ENCODE measurements at places on chromosomes 6 and 20.

- no peak for DNase-seq
Observed at GRCh38 chr6:14763616-14764015, 482.3 kb upstream of the JARID2 start.

GRCh38 chr20:51318058-51318949 lies 224.2 kb downstream of the NFATC2 start:
- no peak for DNase-seq

DNA sequence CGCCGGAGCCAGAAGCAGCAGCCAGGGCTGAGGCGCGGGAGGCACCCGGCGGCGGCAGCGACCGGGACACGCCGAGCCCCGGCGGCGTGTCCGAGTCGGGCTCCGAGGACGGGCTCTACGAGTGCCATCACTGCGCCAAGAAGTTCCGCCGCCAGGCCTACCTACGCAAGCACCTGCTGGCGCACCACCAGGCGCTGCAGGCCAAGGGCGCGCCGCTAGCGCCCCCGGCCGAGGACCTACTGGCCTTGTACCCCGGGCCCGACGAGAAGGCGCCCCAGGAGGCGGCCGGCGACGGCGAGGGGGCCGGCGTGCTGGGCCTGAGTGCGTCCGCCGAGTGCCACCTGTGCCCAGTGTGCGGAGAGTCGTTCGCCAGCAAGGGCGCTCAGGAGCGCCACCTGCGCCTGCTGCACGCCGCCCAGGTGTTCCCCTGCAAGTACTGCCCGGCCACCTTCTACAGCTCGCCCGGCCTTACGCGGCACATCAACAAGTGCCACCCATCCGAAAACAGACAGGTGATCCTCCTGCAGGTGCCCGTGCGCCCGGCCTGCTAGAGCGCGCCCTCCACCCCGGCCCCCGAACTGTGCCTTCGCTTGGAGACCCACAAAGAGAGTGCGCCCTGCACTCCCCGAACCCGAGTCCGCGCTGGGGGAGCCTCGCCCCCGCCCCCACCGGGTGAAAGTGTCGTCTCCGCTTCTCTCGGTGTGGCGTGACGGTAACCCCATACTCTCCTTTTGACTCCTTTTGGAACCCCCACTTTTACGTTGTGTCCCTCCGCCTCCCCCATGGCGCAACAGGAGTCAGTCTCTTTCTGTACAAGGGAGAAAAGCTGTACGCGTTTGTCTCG lies 1.6 kb downstream of the INSM1 start:
- no peak for DNase-seq

GRCh38 chr6:128515550-128516513 lies 4.6 kb downstream of the PTPRK start:
- no peak for DNase-seq

DNA sequence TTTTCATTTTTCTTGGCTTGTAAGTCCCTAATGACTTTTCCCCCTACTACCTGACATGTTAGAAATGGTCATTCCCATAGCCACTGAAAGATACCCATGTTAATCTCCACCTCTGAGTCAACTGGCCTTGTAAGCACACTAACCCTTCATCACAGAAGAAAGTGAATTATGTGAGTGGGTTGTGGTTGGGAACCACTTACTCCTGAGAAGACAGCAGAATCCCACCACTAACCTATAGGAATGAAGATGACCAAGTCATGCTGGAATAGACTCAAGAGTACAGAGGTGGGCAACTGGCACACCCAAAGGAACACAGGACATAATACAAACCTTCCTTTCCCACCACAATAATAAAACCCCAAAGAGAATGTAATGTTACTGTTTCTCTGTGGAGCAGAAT lies 30.1 kb downstream of the RAMACL start:
- DNase-seq, result no peak

GRCh38 chr20:62791301-62792181 lies 4.7 kb upstream of the MRGBP start:
- DNase-seq, result peak; percentile 90

DNA sequence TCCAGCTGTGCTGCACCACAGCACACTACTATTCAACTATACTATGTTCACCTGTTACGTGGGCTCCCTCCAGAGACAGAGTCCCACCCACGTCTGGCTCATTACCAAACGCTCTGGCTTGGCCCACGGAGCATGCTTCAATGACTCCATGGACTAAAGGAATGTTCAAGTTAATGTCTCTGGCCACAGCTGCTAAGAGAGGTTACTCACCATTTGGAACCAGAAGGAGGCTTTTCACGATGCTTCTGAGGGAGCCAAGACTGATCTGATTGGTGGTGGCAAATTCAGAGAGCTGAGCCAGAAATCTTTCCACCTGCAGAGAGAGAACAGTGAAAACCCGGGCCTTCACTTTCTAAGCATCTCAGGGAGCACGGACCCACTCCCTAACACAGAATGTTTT lies 15.6 kb downstream of the COMMD7 start:
- DNase-seq, result peak; percentile 46

DNA sequence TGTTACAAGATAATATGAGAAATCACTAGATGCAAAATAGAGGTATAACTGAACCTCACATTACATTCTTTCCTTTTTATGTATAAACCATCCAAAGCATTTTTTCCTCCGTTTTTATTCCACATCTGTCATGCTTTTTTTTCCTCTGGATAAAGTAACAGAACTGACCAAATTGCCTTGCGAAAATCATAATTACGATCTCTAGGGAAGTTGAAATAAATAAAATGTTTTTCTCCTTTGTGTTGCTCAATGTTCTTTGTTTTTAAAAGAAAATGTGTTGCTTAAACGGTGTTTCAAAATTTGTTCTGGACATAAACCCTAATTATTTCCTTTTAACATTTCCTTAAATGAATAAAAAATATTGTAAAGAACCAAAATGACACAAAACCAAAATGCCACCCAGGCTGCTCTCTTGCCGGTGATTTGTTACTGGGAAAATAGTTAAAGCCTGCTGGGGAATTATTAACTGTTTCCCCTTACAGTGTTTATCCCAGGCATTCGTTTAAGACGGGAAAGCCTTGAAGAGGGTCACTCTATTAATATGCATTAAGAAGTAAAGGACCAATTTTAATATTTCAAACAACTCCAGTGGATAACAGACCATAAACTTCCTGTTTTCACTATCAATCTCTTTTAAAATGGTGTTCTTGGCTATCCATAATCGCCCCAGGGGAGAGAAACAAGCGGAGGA lies 1.7 kb upstream of the ADGRB3 start:
- DNase-seq, result no peak

DNA sequence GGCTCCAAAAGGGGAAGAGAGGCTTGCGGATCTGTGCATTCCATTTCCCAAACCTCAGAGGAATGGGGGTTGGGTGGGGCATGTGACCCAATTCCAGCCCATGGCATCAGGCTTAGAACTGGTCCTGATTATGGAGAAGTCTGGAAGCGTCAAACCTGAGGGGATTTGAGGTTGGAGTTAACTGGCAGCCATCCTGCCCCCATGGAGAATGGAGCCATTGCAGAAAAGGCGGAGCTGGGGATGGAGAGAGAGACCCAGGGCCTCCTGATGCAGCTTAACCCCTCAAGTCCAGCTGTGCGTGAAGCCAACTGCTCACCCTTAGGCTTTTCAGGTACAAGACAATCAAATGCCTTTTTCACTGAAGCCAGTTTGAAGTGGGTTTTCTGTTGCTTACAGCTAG lies 9.9 kb upstream of the SDCBP2 start:
- DNase-seq, result no peak

DNA sequence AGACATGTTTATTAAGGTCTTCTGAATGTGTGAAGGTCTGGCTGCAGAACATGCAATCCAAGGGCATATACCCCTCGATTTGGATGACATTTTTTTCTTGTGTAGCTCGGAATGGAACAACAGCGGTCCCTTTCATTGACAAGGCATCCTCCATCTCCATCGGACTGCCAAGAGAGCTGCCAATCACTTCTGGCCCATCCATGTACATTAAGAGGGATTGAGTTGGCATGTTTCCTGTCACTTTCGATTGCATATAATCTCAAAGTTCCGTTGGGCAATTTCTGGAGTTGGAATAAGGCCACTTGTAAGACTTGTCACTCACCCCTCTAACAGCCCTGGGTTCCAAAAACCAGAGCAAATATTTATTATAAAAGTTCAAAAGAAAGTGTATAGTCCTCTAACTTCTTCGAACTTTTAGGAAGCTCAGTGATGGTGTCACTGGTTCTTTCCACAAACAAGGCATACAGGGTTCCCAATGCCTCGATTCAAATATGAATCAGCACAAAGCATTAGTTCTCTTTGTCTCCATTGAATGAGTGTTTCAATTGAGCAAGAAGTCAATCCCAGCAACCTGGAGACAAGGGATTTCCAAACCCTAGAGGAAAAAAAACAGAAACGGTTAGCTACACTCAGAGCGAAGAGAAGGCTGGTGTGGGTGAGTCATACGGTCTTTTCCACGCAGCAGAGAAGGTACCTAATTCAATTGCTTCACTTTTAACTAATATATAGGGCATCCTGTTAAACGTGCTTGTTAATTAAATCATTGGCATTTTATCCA lies 10.9 kb downstream of the ZNF217 start:
- peak; percentile 79 for DNase-seq

DNA sequence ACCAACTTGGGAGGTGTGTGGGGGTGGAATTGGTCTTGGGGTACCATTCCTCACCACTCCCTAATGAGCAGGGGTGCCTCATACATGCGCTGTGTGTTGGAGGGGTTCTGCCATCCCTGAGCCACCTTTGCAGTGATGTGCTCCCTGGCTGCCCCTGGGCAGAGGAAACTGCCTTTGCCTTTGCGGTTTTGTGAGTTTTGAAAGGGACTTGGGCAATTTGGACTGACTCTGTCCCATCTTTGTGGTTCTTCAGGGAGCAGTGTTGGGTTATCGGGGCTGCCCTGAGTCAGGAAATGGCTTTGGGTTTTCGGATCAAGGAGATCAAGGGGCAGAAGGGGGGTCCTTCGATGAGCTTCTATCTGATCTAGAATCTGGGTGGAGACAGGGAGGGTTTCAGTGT lies 3.9 kb upstream of the PHACTR3 start:
- DNase-seq, result no peak

- DNase-seq, result no peak
Observed at GRCh38 chr6:155126727-155127439, 131.8 kb downstream of the TIAM2 start.

GRCh38 chr6:36383606-36384005 lies 3.9 kb downstream of the ETV7 start:
- DNase-seq, result no peak

DNA sequence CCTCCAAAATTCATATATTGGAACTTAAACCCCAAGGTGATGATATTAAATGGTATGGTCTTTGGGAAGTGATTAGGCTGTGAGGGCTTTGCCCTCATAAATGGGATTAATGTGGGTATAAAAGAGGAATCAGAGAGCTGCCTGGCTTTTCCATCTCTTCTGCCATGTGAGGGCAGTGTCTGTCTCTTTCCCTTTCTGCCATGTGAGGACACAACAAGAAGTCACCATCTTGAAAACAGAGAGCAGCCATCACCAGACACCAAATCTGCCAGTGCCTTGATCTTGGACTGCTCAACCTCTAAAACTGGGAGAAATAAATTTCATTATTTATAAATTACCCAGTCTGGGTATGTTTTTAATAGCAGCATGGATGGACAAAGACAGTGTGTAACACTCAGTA lies 263.0 kb downstream of the PAX1 start:
- DNase-seq, result no peak

DNA sequence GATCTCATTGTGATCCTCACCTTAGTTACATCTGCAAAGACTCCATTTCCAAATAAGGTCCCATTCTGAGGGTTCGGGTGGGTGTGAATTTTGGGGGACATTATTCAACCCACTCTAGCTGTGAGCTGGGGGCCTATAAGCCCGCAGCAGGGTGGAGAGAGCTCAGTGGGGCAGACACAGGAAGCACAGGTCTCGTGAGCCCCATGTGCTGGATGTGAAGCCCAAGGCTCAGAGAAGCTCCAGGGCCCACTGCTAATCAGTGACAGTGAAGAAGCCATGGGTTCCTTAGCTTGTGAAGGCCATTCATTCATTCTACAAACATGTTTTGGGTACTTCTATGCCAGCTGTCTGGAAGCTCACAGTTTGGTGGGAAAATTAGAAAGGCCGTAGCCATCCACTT lies 47.5 kb downstream of the CHMP4B start:
- DNase-seq, result no peak

DNA sequence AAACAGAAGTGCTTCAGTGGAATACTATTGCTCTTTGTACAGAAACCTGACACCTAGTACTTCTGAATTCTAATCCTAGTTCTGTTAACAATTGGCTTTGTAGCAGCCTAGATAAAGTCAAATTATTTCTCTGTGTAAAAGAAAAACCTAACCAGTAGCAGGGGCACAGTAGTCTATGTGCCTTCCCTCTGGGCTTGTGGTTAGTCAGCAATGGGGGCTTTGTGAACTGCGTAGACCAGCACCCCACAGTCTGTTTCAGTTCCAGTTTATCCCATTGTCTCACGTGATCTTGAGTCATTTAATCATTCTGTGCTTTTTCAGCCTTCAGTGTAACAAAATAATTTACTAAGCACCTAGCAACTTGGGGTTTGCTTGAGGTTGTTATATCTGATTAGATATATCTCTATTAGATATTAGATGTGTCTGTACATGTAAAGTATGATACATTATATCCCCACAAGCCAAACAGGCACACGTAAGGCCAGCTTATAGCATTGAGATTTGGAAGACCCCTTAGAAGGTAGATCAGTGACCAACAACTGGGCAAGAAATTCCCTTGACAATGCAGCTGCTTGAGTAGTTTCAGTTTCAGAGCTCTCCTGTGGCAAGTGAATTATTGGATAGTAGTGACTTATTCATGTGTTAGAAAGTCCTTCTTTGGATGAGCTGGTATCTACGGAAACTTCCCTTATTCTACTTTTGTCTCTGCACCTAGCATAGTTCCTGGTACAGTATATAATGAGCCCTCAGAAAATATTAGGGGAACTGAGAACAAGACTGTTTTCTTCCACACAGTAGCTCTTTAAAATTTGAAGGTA lies 27.9 kb upstream of the CCR6 start:
- DNase-seq, result no peak

- DNase-seq, result no peak
Observed at GRCh38 chr20:52469128-52469527, 277.5 kb upstream of the ZFP64 start.

GRCh38 chr6:87494761-87495422 lies 22.1 kb downstream of the SLC35A1 start:
- no peak for DNase-seq

DNA sequence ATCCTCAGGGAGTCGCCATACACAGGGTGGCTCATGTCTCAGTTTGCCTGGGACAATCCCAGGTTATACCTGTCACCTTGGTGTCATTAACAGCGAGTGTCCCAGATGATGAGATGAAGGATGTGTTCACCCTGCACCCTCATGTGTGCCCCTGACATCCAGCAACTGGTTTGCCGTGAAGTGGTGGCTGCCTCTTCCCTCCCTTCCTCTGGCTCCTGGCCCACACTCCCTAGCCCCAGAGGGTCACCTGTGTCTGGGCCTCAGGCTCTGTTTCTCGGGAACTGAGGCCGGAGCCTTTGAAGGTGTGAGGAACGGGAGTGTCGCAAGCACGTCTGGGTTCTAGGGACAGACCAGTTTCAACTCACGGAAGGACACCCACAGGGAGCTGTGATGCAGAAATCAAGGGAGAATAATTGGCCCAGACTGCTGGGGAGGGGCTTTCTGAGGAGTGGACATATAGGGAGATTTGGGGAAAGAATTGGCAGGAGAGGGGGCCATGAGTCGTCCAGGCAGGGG lies 35.8 kb upstream of the PHACTR3 start:
- no peak for DNase-seq

- DNase-seq, result no peak
Observed at GRCh38 chr6:107304421-107305025, 154.8 kb downstream of the PDSS2 start.
